ENCODE measurements at places on chromosomes 7 and 10.
A peak's percentile ranks its signal among the peaks of the same experiment; 100 is the strongest.

DNA sequence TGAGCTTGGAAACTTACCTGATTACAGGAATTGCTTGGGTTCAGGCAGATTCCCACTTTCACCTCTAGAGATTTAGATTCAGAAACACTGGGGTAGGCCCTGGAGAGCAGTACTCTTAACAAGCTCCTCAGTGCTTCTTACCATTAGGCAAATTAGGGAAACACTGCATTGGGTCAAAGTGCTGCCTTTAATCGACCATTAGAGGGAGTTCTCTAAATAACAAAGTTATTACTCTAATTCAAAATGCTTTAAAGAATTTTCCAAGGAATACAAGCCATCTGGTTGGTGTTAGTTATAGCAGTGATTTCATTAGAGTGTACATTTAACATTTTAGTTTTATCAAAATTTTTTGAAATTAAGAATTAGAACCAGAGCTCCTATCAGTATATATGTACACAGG is 324.5 kb downstream of the GFRA1 start:
- no peak for DNase-seq

DNA sequence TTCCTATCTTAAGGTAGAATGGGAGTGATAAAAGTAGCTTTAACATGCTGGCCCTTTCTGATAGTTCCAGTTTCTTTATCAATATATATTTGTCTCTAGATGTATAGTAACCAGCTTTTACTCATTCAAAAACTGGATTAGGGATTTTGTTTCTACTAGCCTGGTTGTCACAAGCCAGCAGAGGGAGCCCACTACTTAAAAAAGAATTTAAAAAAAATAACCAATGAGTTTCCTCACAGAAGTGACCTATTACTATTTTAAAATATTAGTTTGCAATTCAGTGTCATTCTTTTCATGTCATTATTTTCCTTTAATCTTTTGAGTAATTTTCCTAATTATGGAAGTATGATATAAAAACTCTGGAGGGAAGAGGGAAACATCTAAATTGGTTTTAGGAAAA is 142.1 kb downstream of the PHTF2 start:
- DNase-seq: peak; percentile 6

- DNase-seq: no peak
Measured at GRCh38 chr10:24982319-24983112, 30.1 kb upstream of the PRTFDC1 start.

DNA sequence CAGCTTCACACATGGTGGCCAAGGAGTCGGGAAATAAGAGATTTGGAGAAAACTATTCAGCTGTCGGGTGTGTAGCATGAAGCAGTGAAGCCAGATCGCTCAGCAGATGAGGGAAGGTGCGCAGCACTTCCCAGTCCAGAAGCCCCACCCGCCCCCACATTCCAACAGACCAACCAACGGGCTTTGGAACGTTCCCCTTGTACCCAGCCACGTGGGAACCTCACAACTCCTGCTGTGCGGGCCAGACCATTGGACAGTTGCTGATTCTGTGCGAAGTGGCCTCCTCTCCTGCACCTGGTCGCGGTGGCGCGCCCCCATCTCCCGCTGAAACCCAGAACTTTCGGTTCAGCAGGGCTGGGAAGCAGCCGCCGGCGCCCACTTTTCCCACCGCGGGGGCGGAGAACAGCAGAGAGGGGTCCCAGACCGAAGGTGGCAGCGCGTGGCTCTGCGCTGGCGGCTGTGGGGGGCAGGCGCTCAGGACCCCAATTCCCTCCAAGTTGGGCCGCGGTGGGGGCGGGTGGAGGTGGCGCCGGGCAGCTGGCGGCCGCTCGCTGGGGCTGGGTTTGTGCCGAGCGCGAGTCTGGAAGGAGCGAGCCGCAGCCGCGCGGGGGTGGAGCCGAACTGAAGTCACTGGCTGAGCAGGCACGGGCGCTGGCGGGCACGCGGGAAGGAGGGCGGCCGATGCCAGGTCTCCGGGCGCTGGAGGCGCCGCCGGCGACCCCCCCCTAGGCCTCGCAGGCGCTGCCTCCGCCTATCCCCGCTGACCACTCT is 1301.5 kb upstream of the SORCS1 start:
- DNase-seq: no peak

DNA sequence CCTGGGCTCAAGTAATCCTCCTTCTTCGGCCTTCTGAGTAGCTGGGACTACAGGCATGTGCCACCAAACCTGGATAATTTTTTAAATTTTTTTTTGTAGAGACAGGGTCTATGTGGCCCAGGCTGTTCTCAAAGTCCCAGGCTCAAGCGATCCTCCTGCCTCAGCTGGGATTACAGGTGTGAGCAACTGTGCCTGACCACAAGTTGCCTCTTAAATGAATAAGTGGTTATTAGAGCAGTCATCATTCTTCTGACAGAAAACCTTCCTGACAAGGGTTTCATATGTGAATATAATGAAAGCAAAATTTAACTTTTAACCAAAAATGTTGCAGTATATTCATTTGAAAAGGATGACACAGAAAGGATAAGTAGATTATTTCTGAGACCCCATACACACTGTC is 532.5 kb downstream of the GRM8 start:
- DNase-seq: no peak
